ENCODE measurements at places on chromosomes 1 and 21. TPM values are rescaled to one million over a fixed set of nuclear protein-coding genes. Genes with fewer than 3 reads are reported as not detected.

DMRTA2 gene
- total RNA-seq = 1.7 TPM

SPRR2F gene
- total RNA-seq = 198 TPM

L1TD1 gene
- total RNA-seq = not detected

PATJ gene
- 52.8 TPM for total RNA-seq

UBE2U gene
- total RNA-seq = not detected

NPR1 gene
- 1.8 TPM for total RNA-seq

VTCN1 gene
- total RNA-seq = 1.0 TPM

TNFRSF14 gene
- 12.0 TPM for total RNA-seq

GBP2 gene
- 15.9 TPM for total RNA-seq

REG4 gene
- not detected for total RNA-seq

PUM1 gene
- 63.0 TPM for total RNA-seq

CTTNBP2NL gene
- 35.1 TPM for total RNA-seq

MARK1 gene
- 6.1 TPM for total RNA-seq

TATDN3 gene
- total RNA-seq = 8.4 TPM

MRPL55 gene
- 29.0 TPM for total RNA-seq

LSM10 gene
- total RNA-seq = 22.7 TPM

FMO1 gene
- 1.8 TPM for total RNA-seq

HRNR gene
- total RNA-seq = not detected

- no peak for ATAC-seq
Observed at GRCh38 chr1:85576266-85576641, 4.3 kb upstream of the CCN1 start.

- ATAC-seq = peak; percentile 81
Observed at GRCh38 chr21:43585924-43586413, 73.3 kb downstream of the HSF2BP start.

- no peak for ATAC-seq
Observed at GRCh38 chr1:218101409-218101808, 183.7 kb upstream of the RRP15 start.

GRCh38 chr1:238088560-238089290 is 198.0 kb upstream of the ZP4 start:
- no peak for ATAC-seq

- peak; percentile 65 for ATAC-seq
Observed at GRCh38 chr1:153422450-153423068, 6.2 kb downstream of the S100A7A start.

DNA sequence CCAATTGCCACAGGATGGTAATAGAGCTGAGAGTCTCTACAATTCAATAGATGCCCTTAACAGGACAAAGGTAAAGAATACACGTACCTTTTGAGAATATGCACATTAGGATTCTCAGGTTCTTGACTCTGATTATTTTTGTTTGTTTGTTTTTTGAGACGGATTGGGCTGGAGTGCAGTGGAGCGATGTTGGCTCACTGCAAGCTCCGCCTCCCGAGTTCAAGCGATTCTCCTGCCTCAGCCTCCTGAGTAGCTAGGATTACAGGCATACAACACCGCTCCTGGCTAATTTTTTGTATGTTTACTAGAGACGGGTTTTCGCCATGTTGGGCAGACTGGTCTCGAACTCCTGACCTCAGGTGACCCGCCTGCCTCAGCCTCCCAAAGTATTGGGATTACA is 48.4 kb downstream of the TIAM1 start:
- ATAC-seq = no peak

DNA sequence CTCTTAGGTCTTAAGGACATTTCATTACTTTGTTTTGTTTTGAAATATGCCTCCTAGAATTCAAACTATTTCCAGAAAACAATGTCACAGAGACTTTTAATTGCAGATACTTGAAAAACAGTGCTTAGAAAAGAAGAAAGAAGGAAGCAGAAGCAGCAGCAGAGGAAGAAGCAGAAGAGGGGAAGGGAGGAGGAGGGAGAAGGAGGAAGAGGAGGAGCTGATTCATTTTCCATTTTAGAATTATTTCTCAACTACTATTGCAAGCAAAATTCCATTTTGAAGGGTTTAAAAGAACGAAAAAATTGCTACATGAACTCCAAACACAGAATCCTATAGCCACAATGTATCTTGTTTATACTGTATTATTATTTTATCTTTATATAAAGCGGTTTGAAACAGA is 13.9 kb downstream of the RC3H1 start:
- ATAC-seq = no peak

DNA sequence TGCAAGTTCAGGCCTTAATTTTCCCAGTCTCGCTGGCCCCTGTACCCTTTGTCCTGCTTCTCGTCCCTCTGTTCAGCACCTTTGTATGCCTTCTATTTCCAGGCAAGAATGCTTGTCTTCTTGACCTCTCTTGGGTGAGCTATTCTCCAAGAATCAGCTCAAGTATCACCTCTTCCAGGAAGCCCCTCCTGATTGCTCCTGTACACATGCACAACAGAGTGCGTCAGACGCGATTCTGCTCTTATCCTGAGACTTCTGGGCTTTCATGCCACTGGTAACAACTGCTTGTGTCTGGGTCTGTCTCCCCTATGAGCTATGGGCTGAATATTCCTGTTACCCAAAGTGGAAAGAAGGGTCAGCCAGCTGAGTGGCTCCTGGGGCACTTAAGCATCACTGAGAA is 170.8 kb downstream of the GRIK3 start:
- ATAC-seq = no peak

- no peak for ATAC-seq
Observed at GRCh38 chr1:85196358-85196757, 4.5 kb downstream of the SYDE2 start.

DNA sequence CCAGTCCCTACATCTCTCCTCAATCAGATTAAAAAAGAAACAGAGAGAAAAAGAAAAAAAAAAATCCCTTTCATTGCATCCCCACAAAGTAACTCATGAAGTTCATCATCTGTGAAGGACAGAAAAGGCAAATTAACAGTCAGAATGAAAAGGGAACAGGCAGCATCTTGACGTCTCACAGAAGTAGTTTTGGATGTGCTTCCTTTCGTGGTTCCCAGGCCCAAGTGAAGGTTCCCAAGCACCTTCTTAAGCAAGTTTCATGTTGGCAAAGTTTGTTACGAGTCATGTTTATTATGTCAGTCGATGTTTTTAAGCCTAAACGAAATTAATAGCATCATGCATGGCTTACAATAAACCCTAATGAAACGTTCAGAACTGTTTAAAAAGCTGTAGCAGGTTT is 475.2 kb downstream of the SETD4 start:
- ATAC-seq = no peak

- peak; percentile 18 for ATAC-seq
Observed at GRCh38 chr1:223815865-223816264, 29.9 kb downstream of the TP53BP2 start.

DNA sequence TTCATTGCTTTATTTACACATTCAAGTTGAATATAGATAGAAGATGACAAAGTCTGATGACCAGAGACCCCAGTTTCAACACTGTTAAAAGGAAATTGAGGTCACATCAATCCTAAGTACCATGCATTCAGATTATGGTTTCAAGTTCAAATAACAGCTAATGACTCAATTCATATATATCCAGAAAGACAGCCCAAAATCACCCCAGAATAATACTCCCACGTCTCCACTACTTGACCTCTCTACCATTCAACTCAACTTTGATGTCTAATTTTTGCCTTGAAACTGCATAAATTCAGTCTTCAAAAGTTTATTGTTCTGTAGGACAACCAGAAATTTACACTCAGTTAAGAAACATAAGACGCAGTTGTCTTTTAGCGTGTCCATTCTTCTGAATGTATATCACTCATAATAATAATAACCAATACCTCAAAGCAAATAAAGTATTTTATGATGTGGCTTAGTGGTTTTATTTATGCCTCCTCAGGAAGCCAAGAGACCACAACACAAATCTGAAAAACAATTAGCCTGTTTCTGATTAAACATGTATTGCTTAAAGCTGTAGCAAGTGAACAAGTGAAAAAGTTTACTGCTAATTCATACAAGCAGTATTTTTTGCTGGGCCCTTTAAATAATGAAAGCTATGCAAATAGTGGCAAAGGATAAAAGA is 569.0 kb downstream of the LTN1 start:
- ATAC-seq = no peak

- ATAC-seq = no peak
Observed at GRCh38 chr1:231318015-231318355, 19.7 kb downstream of the EXOC8 start.

GRCh38 chr1:234532503-234532922 is 53.5 kb upstream of the TARBP1 start:
- ATAC-seq = peak; percentile 31

- no peak for ATAC-seq
Observed at GRCh38 chr1:178379807-178380206, 117.0 kb downstream of the CLEC20A start.

- ATAC-seq = no peak
Observed at GRCh38 chr1:27144920-27145661, 9.8 kb downstream of the SLC9A1 start.

GRCh38 chr1:201818971-201819750 is 9.8 kb upstream of the IPO9 start:
- no peak for ATAC-seq

GRCh38 chr1:222335586-222335985 is 212.3 kb downstream of the HHIPL2 start:
- no peak for ATAC-seq

DNA sequence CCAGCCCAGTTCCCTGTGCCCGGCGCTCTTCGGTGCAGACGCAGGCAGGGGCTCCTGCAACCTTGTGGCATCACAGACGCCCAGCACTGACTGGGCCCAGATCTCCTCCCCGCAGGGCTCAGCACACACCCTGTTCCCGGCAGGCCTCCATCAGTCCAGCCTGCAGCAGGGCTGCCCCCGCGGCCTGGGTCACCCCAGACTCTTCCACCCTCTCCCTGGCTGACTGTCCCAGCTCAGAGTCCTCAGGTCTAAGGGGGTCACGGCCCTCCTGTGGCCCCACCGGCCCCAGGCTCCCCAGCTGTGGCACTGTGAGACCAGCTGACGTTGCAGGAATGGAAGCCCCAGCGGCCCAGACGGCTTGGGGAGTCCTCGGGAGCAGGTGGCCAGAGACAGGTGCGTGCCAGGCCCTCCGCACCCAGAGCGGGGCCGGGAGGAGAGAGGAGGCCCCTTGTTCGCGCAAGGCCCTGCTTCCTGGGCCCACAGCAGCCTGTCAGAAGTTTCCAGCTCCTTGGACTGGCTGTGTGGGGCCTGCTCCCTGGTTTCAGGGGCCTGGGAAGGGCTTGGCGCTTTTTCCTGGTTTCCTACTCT is 4.2 kb downstream of the B3GALT6 start:
- ATAC-seq = no peak

DNA sequence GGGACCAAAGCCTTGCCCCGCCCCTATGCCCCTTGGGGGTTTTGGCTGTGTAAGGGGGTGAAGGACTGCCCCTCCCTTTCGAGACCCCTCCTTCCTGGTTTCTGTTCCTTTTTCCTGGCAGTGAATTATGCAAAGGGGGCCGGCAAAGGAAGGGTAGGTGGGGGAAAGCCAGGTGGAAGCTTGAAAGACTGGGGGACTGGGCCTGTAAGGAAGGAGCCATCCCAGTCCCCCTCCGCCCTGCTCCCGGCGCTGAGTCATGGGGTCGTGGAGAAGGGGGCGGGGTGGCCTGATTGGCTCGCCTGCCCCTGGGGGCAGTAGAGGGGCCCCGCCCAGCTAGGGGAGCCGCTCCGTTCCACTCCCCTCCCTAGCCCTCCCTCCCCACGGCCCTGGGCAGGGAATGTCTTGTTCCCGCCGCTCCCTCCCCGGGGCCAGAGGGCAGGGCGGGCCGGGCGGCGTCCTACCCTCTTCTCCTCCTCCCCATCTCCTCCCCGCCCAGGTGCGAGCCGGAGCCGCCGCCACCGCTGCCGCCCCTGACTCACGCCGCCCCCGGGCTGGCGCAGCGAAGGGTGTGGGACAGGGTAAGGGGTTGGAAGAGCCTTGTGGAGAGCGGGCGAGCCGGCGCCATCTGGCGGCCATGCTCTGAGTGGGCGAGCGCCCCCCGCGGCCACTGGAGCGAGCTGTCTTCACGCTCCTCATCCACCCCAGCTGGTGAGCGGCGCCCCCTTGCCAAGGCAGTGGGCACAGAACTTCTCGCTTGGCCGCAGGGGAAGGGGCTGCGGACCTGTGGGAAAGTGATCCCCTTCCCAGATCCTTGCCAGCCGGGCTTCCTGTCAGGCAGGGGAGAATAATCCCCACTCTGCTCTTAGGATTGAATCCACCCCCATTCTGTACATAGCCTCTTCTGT is 14.7 kb downstream of the ZBTB7B start:
- peak; percentile 91 for ATAC-seq
